CD4-positive, alpha-beta T cell (primary cell): ENCODE measurements at places on chromosomes 2 and 18. TPM values are rescaled to one million over a fixed set of nuclear protein-coding genes. Genes with fewer than 3 reads are reported as not detected.

GRCh38 chr2:64582774-64583340 is 58.7 kb downstream of the AFTPH start:
- DNase-seq = no peak

DNA sequence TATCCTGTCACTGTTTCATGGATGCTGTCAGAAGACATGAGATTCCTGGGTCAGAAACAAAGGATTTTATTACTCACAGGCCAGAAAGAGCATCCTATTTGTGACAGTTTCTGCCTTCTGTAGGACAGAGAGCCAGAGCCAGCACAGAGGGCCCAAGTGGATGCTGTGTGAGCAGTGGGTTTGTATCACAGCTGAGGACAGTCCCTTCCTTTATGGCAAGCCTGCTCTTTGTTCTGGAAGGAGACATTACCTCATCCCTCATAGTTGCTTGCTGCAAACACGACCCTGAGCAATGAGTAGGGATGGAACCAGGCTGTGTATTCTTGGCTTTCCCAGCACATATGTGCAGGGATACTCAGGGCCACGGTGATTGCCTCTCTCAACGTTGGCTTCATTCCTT is 41.6 kb downstream of the ARHGEF4 start:
- no peak for DNase-seq

- no peak for DNase-seq
Measured at GRCh38 chr2:197293252-197294007, 17.1 kb downstream of the ANKRD44 start.

- no peak for DNase-seq
Measured at GRCh38 chr18:13416848-13417247, 198.3 kb downstream of the LDLRAD4 start.

- DNase-seq = no peak
Measured at GRCh38 chr2:50401772-50402653, 629.9 kb downstream of the NRXN1 start.

SULT1C2 gene
- total RNA-seq = not detected
